ENCODE measurements at places on chromosomes 6 and 20. TPM values are rescaled to one million over a fixed set of nuclear protein-coding genes. Genes with fewer than 3 reads are reported as not detected.

DNA sequence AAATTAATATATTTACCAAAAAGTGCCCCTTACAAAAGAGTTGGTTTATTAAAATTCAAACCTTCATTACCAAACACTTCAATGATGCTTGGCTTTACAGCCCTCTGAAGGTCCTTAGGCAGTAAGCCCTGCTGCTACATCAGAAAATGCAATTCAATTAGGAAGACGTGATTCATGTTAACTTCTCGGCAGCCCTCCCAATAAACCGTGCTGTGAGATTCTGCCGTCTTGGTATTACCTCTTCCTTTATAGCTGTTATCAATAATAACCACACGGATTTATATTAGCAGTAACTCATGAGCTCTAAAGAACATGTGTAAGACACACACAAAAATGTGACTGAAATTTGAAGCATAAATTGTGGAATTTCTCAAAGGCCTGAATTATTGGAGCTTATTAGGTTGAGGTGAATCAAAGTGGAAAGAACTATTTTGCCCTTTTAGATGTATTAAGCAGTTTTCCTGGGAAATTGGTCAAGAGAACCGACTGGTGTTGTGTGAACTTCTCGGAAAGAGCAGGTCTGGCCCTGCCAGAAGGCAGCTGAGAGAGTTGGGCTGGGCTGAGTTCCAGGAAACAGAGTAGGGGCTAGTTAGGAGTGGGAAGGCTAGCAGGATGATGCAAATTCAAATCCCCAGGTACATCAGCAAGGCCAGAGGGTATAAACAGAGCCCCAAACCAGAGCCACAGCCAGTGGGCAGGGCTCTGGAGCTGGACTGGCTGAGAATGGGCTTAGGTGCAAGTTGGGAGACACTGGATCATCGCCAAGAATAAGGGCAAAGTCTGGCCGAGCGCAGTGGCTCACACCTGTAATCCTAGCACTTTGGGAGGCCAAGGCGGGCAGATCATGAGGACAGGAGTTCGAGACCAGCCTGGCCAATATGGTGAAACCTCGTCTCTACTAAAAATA lies 33.1 kb downstream of the FGD2 start:
- DNase-seq = no peak

DNA sequence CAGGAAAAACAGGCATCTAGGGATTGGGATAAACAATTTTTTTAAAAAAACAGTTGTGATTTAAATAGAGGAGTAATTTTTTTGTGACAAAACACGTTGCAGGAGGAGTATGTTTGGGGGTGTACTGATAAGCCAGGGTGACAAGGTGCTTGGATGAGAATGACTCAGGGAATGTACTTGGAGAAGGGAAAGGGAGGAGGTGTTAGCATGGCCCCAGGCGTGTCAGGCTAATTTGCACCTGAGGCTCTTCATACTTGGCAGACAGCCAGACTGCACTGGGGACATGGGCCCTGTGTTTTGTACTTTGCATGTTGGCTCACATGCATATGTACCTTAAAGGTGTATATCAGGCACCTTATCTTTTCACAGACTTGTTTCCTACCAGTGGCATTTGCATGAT lies 22.8 kb downstream of the PANK2 start:
- no peak for DNase-seq

GRCh38 chr6:135505648-135506047 lies 8.1 kb upstream of the AHI1 start:
- no peak for DNase-seq

Gene PLN
- polyA plus RNA-seq = 4.5 TPM

Gene CLPSL1
- polyA plus RNA-seq = 1.4 TPM

All from left renal pelvis (tissue), 4 donors.